ENCODE measurements at places on chromosomes 1 and 21.

- DNase-seq, result no peak
Measured at GRCh38 chr1:220925707-220926106, 46.5 kb downstream of the HLX start.

DNA sequence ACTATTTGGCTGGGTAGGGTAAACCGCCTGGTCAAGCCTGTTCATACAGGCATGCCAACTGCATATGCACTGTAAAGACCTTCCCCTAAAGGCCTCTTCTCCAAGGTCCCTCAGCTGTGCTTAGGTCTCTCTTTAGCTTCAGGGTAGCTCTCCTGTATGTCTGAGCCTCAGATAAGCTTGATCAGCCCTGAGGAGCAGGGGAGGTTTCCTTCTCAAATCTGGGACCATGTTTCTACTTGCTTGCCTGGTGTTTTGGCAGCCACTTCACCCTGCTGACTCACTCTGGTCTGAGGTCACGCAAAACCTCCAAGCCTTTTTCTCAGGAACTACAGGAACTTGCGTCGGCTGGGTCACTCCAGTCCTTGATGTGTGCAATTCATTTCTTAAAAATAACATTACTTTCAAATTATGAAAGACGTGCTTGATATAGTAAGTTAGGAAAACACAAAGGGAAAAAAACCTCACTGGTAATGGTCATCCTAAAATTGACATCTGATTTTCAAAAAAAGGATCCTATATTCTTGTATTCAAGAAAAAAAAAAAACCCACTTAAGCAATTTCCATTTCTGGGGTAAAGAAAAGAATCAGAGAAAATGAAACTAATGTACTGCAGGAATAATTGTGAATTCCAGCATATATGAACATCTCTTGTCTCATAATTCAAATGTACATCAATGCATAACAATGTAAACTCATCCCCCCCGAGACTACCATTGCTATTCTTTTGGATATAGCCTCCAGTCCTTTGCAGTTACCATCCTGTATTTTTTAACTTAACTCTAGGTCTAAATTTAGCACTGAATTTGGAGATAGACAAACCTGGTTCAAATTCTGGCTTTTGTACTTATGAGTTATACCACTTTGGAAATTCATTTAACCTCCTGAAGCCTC, 24.8 kb upstream of the RNF19B start:
- DNase-seq, result no peak

DNA sequence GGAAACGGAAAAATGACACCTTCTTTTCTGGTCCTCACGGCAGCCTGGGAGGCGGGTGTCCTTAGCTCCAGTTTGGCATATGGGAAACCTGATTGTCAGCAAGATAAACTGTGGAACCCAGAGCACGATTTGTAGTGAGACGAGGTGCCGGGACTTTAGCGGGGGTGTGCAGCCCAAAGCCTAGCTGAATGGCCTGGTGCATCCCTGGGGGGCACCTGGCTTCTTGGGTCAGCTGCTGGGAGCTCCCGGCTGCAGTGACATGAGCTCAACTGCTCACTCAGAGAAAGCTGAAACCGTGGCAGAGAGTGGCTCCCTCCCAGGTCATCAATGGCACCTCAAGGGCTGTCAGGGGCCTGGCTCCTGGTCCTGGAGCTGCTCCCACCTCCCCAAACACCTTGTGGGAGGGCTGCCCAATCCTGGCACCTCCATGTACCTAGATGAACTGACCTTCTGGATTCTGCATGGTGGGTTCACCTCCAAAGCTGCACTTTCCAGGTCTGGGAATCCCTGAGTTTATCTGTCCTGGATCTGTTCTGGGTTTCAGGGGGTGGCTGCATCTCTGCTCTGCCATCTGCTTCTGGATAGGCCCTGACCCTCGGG, 260.5 kb downstream of the MATN1 start:
- no peak for DNase-seq

- no peak for DNase-seq
Measured at GRCh38 chr1:187566354-187566753, 737.6 kb downstream of the PLA2G4A start.

DNA sequence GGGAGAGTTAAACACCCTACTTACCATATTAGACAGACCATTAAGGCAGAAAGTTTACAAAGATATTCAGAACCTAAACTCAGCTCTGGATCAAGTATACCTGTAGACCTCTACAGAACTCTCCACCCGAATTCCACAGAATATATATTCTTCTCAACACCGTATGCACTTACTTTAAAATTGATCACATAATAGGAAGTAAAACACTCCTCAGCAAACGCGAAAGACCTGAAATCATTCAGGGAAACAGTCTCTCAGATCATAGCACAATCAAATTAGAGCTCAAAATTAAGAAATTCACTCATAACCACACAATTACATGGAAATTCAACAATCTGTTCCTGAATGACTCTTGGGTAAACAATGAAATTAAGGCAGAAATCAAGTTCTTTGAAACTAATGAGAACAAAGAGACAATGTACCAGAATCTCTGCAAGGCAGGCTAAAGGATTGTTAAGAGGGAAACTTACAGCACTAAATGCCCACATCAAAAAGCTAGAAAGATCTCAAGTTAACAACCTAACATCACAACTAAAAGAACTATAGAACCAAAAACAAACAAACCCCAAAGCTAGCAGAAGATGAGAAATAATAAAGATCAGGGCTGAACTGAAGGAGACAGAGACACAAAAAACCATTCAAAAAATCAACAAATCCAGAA, 19.1 kb downstream of the CD84 start:
- no peak for DNase-seq

GRCh38 chr1:53871221-53871620, 18.4 kb downstream of the YIPF1 start:
- DNase-seq, result no peak

- no peak for DNase-seq
Measured at GRCh38 chr1:172939475-172939874, 111.3 kb downstream of the TNFSF18 start.

DNA sequence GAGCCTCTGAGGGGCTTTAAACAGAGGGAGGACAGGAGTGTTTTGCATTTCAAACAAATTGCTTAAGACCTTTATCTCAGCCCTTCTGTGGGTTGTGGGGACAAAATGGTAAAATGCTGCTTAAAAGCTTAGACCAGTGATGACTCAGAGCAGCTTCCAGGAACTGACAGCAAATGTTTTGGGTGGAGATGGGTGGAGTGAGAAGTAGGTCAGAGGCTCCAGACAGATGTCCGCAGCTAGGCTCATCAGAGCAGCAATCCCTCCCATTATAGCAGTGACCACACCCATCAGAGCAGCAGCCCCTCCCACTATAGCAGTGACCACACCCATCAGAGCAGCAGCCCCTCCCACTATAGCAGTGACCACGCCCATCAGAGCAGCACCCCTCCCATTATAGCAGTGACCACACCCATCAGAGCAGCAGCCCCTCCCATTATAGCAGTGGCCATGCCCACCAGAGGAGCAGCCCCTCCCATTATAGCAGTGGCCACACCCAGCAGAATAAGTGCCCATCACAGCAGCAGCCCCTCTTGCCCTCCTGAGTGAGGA, 532.2 kb downstream of the MATN1 start:
- DNase-seq, result no peak

DNA sequence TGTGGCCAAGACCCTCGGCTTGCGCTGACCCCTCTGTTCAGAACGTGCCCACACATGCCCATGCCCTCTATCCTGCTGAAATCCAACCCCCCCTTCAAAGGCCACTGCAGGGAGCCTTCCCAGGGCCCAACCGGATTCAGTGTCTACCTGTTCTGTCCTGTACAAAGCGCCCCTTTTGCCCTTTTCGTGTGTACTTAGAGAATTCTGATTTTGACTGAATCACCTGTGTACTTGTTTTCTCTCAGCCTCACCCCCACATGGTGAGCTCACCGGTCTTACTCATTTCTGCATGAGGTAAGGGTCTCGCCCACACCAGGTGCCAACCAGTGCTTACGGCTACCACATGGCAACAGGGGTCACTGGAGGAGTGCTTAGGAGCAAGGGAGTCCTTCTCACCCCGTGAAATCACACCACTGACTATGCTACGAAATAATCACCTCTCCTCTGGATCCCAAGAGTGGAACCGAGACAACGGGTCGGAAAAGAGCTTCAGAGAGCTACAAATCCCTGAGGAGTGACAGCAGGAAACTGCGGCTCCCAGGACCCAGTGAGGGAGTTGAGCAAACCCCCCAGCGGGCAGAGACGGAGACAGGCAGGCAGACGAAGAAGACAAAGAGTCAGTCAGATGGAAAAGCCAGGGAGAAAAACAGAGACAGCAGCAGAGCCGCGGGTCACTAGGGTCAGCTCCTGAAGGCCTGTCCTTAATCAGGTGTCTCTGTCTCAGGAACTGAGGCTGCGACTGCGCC, 2.1 kb upstream of the S100A2 start:
- no peak for DNase-seq

GRCh38 chr1:203271018-203271743, 34.1 kb upstream of the BTG2 start:
- DNase-seq, result no peak
